Left ventricle myocardium inferior (tissue), 1 donor: ENCODE measurements at places on chromosomes 7 and 10. TPM values are rescaled to one million over a fixed set of nuclear protein-coding genes. Genes with fewer than 3 reads are reported as not detected.

The SHH gene
- not detected for total RNA-seq

The GLI3 gene
- 5.5 TPM for total RNA-seq

The TBXAS1 gene
- total RNA-seq: 3.9 TPM

The IL6 gene
- 0.69 TPM for total RNA-seq

The GPR158 gene
- total RNA-seq: not detected

DNA sequence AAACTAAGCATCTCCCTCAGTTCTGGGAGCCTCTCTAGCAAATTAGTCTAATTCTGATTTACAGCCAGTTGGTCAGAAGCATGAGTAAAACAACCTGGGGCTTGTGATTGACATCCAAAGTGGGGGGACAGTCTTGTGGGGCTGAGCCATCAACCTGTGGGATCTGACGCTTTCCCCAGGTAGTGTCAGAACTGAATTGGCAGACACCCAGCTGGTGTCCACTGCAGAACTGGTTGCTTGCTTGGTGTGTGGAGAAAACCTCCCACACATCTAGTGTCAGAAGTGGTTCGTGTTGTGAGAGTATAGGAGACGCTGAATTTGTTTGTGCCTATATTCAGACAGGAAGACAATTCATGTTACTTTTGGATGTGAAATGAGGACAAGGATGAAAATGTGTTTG, 92.2 kb upstream of the PDCD4 start:
- no peak for DNase-seq
- H3K4me3 ChIP-seq: no peak overlapping the region
- H3K27me3 ChIP-seq: no peaks in the 10 kb centered on the region
- H3K36me3 ChIP-seq: peaks cover 1% of the 10 kb centered on the region
- H3K4me1 ChIP-seq: peaks cover 99% of the 10 kb centered on the region

DNA sequence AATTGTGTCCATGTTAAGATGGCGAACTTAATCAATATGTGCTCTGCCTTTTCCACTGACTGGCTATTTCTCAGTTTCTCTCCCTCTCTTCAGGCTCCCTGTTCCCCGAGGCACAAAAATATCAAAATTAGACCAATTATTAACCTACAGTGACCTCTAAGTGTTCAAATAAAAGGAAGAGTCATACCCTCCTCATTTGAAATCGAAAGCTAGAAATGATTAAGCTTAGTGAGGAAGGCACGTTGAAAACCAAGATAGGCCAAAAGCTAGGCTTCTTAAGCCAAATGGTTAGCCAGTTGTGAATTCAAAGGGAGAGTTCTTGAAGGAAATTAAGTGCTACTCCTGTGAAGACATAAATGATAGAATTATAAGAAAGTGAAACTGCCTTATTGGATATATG, 81.1 kb upstream of the MBL2 start:
- no peaks in the 10 kb centered on the region for H3K36me3 ChIP-seq
- H3K4me1 ChIP-seq: peaks cover 2% of the 10 kb centered on the region
- H3K27me3 ChIP-seq: no peaks in the 10 kb centered on the region
- no peak overlapping the region for H3K4me3 ChIP-seq
- no peak for DNase-seq

DNA sequence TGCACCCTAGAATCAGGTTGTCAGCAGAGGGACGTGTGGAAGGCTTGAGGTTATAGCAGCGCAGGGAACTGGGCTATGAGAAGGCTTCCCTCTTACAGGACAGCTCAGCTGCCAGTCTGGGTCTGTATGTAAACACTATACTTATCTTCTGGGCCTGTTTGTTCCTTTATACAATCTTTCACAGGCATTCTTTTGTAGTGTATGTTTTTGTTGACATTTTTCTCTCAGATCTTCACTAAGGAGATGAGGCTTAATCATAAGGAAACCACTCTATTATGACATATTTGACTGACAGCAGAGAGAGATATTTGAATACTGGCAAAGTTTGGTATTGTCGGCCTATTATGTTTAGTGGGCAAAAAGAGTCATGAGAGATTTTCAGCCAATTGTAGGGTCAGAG, 929 bp downstream of the GBF1 start:
- no peak for DNase-seq
- H3K4me1 ChIP-seq: peaks cover 78% of the 10 kb centered on the region
- H3K36me3 ChIP-seq: no peaks in the 10 kb centered on the region

DNA sequence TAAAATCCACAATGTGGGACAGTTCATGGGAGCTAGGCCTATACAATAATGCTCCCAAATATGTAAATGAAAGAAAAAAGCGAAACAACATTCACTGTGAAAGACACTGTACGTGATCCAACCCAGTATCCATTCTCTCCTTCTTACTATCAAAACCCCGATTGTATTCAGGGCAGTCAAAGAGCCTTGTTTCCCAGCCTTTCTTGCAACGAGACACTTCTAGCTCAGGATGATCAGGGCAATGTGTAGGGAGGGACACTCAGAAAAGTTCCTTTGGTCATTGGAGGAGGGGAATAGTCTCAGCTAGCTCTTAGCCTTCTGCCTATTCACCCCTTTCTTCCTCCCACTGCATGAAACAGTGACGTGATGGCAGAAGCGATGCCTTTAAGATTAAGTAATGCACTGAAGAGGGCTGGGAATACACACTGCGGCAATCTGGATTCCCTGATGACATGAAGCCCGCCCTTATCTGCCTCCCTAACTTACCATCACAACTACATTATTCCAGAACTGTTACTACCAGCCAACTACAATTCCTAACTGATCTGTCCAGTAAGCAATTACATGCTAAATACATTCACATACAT, 27.3 kb downstream of the UBE2H start:
- H3K27me3 ChIP-seq: no peaks in the 10 kb centered on the region
- no peak overlapping the region for H3K4me3 ChIP-seq
- H3K27ac ChIP-seq: peak overlapping the region; percentile 58
- DNase-seq: no peak
- H3K4me1 ChIP-seq: peaks cover 68% of the 10 kb centered on the region
- H3K36me3 ChIP-seq: peaks cover 4% of the 10 kb centered on the region

GRCh38 chr7:39605087-39605486, 18.3 kb upstream of the RALA start:
- H3K4me1 ChIP-seq: peaks cover 32% of the 10 kb centered on the region
- no peaks in the 10 kb centered on the region for H3K27me3 ChIP-seq
- H3K36me3 ChIP-seq: no peaks in the 10 kb centered on the region
- DNase-seq: no peak
- no peak overlapping the region for H3K4me3 ChIP-seq
- H3K27ac ChIP-seq: no peak overlapping the region

DNA sequence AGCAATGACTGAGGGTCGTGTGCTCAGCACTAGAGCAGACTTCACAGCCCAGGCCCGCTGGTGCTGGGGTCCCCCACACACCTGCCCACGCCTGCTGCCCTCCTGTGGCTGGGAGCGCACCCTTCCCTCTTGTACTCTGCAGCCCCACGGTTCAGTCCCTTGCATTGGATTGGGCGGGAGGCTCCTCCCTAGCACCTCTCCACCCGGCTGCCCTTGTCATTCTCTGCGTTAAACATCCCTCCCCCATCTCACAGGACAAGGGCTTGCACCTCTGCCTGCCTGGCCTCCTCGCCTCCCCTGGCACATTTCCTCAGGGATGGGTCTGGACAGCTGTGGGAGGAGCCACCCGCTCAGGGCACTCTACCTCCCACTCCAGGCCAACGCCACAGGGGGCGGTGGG, 68.6 kb downstream of the ALOX5 start:
- H3K4me1 ChIP-seq: peaks cover 13% of the 10 kb centered on the region
- no peaks in the 10 kb centered on the region for H3K36me3 ChIP-seq
- H3K27me3 ChIP-seq: peaks cover 18% of the 10 kb centered on the region
- no peak overlapping the region for H3K27ac ChIP-seq
- H3K4me3 ChIP-seq: no peak overlapping the region

DNA sequence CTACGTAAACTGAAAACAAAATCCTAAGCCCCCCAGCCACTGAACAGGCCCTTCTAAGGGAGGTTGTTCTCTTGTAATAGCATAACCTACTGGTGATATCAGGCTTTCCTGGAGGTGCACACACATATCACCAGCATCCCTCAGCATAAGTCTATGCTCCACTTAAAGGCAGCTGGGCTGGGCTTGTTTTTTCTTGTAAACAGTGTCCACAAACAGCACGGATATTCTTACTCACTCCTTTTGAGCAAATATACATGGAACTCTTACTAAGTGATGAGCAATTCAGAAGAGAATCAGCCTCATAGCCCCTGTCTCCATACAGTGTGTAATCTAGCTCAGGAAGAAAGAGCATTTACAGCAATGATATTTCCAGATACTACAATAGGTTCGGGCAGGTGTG, 2.4 kb downstream of the LRIT1 start:
- no peak overlapping the region for H3K27ac ChIP-seq
- peaks cover 4% of the 10 kb centered on the region for H3K4me1 ChIP-seq
- no peak overlapping the region for H3K4me3 ChIP-seq
- no peaks in the 10 kb centered on the region for H3K36me3 ChIP-seq
- H3K27me3 ChIP-seq: peaks cover 47% of the 10 kb centered on the region

DNA sequence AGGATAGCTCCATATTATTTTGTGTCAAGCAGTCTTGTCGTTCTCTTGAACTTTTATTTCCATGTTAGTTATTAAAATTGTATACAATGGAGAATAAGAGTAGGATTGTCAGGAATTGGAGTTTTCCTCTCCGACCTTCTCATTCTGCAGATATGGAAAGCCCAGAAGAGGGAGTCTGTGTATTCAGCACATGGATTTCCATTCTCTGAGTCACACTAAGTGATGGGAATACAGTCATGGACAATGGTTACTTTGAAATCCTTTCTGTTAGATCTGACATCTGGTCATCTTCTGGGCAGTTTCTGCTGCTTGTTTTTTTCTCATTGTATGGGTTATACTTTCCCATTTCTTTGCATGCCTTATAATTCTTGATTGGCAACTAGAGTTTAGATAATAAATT, 5.0 kb upstream of the TASOR2 start:
- DNase-seq: no peak
- peaks cover 26% of the 10 kb centered on the region for H3K27me3 ChIP-seq
- no peaks in the 10 kb centered on the region for H3K36me3 ChIP-seq
- peaks cover 4% of the 10 kb centered on the region for H3K4me1 ChIP-seq

GRCh38 chr10:11329062-11329673, 282.3 kb downstream of the USP6NL start:
- peak overlapping the region; percentile 78 for H3K27ac ChIP-seq
- peaks cover 35% of the 10 kb centered on the region for H3K36me3 ChIP-seq
- no peak for DNase-seq

- H3K27me3 ChIP-seq: no peaks in the 10 kb centered on the region
- H3K4me1 ChIP-seq: peaks cover 8% of the 10 kb centered on the region
- no peaks in the 10 kb centered on the region for H3K36me3 ChIP-seq
- DNase-seq: no peak
Measured at GRCh38 chr10:10293041-10293440, 724.6 kb upstream of the CELF2 start.

DNA sequence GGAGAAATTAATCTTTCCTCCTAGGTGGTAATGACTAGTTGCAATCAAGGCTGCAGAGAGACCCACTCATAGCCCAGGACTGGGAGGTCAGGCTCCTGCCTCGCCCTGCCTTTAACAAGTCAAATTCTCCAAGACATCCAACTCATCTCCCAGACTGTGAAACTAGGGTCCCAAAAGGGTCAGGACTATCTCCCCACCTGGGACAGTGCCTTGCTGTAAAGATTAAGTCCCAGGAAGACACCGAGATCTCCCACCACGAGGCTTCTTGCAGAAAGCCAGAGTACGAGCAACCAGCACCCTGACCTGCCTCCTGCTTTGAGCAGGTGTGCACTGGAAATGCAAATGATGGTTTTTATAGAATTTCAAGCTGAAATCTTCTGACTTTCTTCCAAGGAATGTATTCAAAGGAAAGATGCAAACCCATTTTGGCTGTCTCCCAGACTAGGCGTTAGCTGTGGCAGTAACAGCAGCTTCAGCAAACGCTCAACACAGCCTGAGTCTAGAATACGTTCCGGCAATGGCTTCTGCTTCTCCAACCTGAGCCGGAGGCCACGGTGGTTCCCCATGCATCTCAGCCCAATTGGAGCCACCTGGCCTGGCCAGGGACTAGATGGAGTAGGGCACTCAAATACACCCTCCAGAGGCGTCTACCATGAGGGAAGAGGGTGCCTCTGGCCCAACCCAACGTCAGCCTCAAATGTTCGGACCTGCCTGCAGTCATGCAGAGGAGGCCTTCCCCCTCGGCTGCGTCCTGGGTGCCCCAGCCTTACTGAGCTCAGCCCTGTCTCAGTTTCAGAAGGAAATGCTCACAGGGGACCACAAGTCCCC, 170.4 kb downstream of the PRKAG2 start:
- H3K36me3 ChIP-seq: no peaks in the 10 kb centered on the region
- DNase-seq: peak; percentile 5
- peak overlapping the region; percentile 36 for H3K27ac ChIP-seq

GRCh38 chr7:35522697-35523096, 172.2 kb downstream of the HERPUD2 start:
- peaks cover 4% of the 10 kb centered on the region for H3K27me3 ChIP-seq
- DNase-seq: no peak
- H3K27ac ChIP-seq: no peak overlapping the region
- H3K4me1 ChIP-seq: peaks cover 27% of the 10 kb centered on the region

- no peak for DNase-seq
- H3K4me3 ChIP-seq: no peak overlapping the region
- no peaks in the 10 kb centered on the region for H3K36me3 ChIP-seq
Measured at GRCh38 chr10:63240807-63241206, 107.7 kb downstream of the NRBF2 start.

DNA sequence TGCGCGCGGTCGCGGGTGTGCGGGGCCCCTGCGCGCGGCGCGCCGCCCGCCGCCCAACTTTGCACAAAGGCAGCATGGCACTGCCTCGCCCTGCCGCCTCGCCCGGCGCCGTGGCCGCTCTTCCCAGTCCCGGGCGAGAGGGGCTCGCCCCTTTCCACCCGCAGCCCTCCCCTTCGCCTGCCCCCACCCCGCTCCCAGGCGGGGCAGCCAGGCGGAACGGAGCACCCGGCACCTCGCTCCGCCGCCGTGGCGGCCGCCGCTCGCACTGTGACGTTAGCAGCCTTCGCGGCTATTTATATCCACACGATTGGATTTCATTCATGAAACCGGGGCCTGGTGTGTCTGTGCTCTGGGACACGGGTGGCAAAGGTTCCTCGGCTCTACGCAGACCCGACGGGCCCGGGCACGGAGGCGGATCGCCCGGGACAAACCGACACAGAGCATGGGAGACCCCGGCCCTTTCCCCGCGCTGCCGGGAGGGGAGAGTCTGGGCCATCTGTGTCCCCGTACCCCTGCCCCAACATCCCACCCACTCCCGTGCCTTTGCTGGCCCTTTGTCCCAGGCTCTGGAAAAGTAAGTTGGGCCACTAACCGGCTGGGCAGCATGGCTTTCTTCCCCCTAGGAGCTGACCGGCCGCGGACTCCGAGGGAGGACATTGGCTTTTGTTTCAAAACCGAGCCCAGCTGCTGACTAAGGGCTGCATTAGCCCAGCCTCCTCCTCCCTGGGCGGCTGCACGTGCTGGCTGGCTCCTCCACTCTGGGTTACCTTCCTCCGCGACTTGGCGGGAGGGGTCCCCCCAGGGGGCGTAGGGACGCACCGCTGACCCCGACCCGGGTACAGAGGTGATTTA, at the start of gene RHOBTB1:
RHOBTB1 (minus strand) TSS at position 128 of the 852 bp plus-strand sequence. CDS start 32,643 bp downstream, outside the sequence.
- peak within 1 kb of the TSS; percentile 99 for H3K27ac ChIP-seq
- no peaks in the 10 kb centered on the region for H3K36me3 ChIP-seq
- H3K4me3 ChIP-seq: peak within 1 kb of the TSS; percentile 94
- peak; percentile 81 for DNase-seq
- H3K4me1 ChIP-seq: peaks cover 53% of the 10 kb centered on the region
